ENCODE measurements at places on chromosomes 4 and X. TPM values are rescaled to one million over a fixed set of nuclear protein-coding genes. Genes with fewer than 3 reads are reported as not detected.
A peak's percentile ranks its signal among the peaks of the same experiment; 100 is the strongest.

The KLB gene
- not detected for total RNA-seq

DNA sequence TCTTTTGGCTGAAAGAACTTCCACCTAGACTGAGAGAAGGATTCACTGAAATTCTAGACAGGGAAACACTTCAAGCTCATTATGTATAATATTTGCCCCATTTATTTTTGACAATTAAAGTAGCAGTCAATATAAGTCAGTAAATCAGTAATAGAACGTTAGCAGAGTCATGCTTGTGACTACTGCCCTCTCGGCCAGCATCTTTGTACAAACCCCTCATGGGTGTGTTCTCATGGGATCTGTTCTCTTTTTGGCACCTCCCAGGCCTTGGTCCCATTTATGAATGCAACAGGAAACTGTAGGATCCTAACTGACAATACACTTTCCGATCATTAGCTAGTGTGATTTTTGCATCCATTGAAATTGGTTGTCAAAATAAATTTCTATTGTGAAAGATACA lies 2.9 kb downstream of the MSL3 start:
- H3K36me3 ChIP-seq, result peaks cover 43% of the 10 kb centered on the region
- H3K27me3 ChIP-seq, result peaks cover 10% of the 10 kb centered on the region
- H3K4me3 ChIP-seq, result peak overlapping the region; percentile 76
- peaks cover 45% of the 10 kb centered on the region for H3K4me1 ChIP-seq
- no peak for DNase-seq
- peak overlapping the region; percentile 88 for H3K27ac ChIP-seq

DNA sequence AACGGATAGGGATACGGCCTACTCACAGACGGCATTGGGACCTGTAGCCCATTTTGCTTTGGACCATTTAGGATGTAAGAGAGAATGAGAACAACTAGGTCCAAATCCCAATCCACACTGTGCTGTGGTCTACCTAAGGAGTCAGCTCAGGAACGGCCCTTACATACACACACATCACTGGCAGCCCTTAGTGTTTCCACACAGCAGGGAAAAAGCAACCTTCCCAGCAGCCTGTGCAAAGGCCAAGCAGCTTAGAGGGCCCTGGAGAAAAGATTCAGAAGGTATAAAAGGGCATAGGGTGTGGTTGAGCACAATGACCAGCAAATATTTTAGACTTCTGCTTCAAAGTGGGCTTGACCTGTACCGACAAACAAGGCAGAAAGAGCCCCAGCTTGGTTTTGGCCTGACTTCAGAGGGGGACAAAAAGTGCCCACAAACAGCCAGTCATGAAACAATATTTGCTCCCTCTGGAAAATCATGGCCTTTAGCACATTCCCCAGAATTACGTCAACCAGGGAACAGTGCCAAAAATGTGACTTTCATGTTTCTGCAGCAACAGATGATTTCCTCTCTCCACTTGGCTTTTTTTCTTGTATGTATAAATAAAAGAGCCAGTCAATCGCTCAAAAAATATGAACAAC lies 359.5 kb upstream of the FGF16 start:
- no peak for DNase-seq
- no peak overlapping the region for H3K4me3 ChIP-seq
- H3K27ac ChIP-seq, result no peak overlapping the region
- no peaks in the 10 kb centered on the region for H3K4me1 ChIP-seq
- H3K36me3 ChIP-seq, result no peaks in the 10 kb centered on the region

- no peak overlapping the region for H3K4me3 ChIP-seq
- H3K36me3 ChIP-seq, result no peaks in the 10 kb centered on the region
- H3K4me1 ChIP-seq, result no peaks in the 10 kb centered on the region
- H3K27ac ChIP-seq, result no peak overlapping the region
These were observed 1390.5 kb upstream of the TENM3 start for GRCh38 chr4:180852738-180853137.

The RS1 gene
- total RNA-seq, result not detected

The AKAP14 gene
- not detected for total RNA-seq

The ACSL4 gene
- 68.3 TPM for total RNA-seq

The HPGD gene
- 15.0 TPM for total RNA-seq

GRCh38 chrX:17185431-17185830 lies 189.6 kb upstream of the NHS start:
- H3K4me3 ChIP-seq, result no peak overlapping the region
- H3K27me3 ChIP-seq, result no peaks in the 10 kb centered on the region
- no peak for DNase-seq
- no peaks in the 10 kb centered on the region for H3K4me1 ChIP-seq

DNA sequence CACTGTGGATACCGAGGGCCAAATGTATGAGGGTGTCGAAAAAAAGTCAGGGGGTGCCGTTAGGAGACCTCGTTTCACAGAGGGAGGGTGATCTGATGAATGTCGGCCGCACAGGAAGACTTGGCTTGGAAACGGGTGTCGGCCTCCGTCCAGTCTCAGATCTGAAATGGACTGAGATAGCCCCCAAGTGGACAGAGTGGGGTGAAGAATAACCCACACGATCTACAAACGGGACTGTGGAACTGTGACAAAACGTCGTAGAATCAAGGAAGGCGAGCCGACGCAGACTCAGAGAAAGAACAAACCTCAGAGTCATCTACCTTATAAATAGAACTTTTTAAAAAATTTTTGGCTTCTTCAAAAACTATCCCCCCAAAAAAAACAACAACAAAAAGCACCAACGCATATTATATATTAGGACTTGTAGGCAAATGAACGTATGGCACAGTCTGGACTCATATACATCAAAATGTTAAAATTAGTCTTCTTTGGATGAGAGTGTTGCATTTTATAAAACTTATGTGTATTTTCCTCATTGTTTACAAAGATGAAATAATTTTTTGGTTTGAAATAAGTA lies 63.8 kb upstream of the IRF2 start:
- H3K36me3 ChIP-seq, result peaks cover 8% of the 10 kb centered on the region
- peak overlapping the region; percentile 95 for H3K27ac ChIP-seq
- no peaks in the 10 kb centered on the region for H3K27me3 ChIP-seq

DNA sequence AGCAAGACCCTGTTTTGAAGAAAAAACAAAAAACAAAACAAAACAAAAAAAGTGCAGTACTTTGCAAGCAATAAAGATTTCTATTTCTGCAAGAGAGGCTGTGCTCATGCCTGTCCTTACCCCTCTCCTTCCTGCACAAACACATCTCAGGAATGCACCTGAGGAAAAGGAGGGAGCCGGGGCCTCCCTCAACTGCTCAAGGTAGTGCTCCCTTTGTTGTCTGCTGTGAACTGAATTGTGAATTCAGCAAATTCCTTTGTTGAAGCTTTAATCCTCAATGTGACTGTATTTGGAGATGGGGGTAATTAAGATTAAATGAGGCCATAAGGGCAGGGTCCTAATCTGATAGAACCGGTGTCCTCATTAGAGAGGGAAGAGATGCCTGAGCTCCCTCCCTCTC lies 13.9 kb downstream of the FTSJ1 start:
- DNase-seq, result no peak
- H3K4me1 ChIP-seq, result no peaks in the 10 kb centered on the region
- no peak overlapping the region for H3K27ac ChIP-seq
- H3K36me3 ChIP-seq, result peaks cover 4% of the 10 kb centered on the region

DNA sequence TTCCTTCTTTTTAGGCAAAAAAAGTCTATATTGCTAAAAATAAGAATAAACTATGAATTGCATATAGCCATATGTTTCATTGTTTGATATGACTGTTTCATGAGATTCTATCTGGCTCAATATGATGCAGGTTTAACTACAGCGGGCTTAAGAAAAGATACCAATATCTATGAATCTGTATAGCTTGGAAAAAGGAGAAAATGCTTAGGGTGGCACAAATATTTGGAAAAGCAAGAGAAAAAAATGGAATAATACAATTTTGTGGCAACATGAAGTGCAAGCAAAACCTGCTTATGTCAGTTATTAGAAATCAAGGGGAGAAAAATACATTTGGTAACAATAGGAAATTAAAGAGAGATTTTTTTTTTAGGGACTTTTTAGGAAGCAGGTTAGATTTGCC lies 48.3 kb upstream of the NFKB1 start:
- no peak overlapping the region for H3K27ac ChIP-seq
- no peak for DNase-seq
- H3K36me3 ChIP-seq, result peaks cover 1% of the 10 kb centered on the region
- H3K27me3 ChIP-seq, result no peaks in the 10 kb centered on the region
- H3K4me3 ChIP-seq, result no peak overlapping the region

The FAM47E gene
- not detected for total RNA-seq

- no peaks in the 10 kb centered on the region for H3K4me1 ChIP-seq
- no peak overlapping the region for H3K4me3 ChIP-seq
- H3K36me3 ChIP-seq, result peaks cover 2% of the 10 kb centered on the region
- no peaks in the 10 kb centered on the region for H3K27me3 ChIP-seq
- no peak overlapping the region for H3K27ac ChIP-seq
These were observed 59.6 kb downstream of the KANTR start for GRCh38 chrX:53153581-53153980.

- peaks cover 4% of the 10 kb centered on the region for H3K36me3 ChIP-seq
- H3K27ac ChIP-seq, result no peak overlapping the region
- H3K4me1 ChIP-seq, result peaks cover 15% of the 10 kb centered on the region
- H3K27me3 ChIP-seq, result peaks cover 49% of the 10 kb centered on the region
- H3K4me3 ChIP-seq, result peak overlapping the region; percentile 33
These were observed 231.1 kb upstream of the ANXA3 start for GRCh38 chr4:78320349-78320935.

DNA sequence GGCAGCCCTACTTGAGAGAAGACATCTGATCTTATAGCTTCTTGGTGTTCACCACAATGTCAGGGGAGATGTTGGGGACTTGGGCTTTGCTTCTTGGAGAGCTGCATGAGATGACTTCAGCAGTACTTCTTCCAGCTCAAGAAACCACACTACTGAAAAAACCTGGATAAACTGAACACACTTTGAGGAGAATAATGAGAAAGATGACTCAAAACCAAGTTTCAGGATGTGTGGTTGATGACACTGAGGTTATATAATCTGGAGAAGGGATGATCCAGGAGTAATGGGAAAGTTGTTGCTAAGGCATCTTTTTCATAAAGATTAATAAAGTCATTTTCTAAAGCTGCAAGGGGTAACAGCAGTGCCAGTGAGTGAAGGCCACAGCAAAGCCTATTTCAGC lies 58.4 kb upstream of the PNPLA4 start:
- no peak overlapping the region for H3K4me3 ChIP-seq
- H3K27me3 ChIP-seq, result no peaks in the 10 kb centered on the region
- no peak overlapping the region for H3K27ac ChIP-seq

GRCh38 chr4:18441676-18442075 lies 420.1 kb upstream of the LCORL start:
- H3K36me3 ChIP-seq, result no peaks in the 10 kb centered on the region
- no peak overlapping the region for H3K4me3 ChIP-seq
- H3K27me3 ChIP-seq, result no peaks in the 10 kb centered on the region
- no peaks in the 10 kb centered on the region for H3K4me1 ChIP-seq

- peaks cover 6% of the 10 kb centered on the region for H3K27me3 ChIP-seq
- no peak overlapping the region for H3K4me3 ChIP-seq
- H3K27ac ChIP-seq, result no peak overlapping the region
- no peaks in the 10 kb centered on the region for H3K36me3 ChIP-seq
- H3K4me1 ChIP-seq, result no peaks in the 10 kb centered on the region
These were observed 145.7 kb upstream of the ADAMTS3 start for GRCh38 chr4:72714482-72715279.

- H3K36me3 ChIP-seq, result no peaks in the 10 kb centered on the region
- H3K27me3 ChIP-seq, result no peaks in the 10 kb centered on the region
- no peaks in the 10 kb centered on the region for H3K4me1 ChIP-seq
- H3K27ac ChIP-seq, result no peak overlapping the region
- H3K4me3 ChIP-seq, result no peak overlapping the region
These were observed 354.9 kb downstream of the RPA4 start for GRCh38 chrX:97238632-97239031.

DNA sequence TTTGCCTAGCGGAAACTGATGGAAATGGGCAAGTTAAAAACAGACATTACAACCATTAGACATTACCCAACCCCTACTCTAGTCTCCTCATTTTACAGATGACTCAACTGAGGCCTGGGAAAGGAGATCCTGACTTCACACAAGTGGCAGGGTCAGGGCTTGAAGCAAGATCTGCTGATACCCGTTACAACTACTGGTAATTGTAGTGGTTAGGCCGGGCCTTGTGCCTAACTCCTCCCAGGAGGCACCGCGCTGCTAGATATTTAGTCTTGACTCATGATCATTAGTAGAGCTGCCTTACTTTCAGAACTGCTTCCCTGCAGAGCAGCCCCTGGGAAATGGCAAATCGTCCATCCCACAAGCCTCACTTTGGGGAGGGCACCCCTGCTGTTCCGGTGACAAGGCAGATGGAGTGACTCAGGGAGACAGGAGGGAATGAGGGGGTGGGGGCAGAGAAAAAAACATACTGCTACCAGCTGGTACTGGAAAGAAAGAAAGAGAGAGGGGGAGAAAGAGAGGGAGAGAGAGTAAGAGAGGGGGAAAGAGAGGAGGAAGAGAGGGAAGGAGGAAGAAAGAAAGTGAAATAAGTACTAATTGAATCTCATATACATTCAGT lies 12.2 kb downstream of the ARHGEF6 start:
- peak; percentile 75 for DNase-seq
- H3K36me3 ChIP-seq, result peaks cover 29% of the 10 kb centered on the region
- peaks cover 55% of the 10 kb centered on the region for H3K4me1 ChIP-seq
- H3K27ac ChIP-seq, result peak overlapping the region; percentile 81

GRCh38 chrX:29876733-29877132 lies 338.6 kb upstream of the MAGEB2 start:
- no peaks in the 10 kb centered on the region for H3K36me3 ChIP-seq
- no peaks in the 10 kb centered on the region for H3K4me1 ChIP-seq
- no peak overlapping the region for H3K27ac ChIP-seq
- no peak for DNase-seq

DNA sequence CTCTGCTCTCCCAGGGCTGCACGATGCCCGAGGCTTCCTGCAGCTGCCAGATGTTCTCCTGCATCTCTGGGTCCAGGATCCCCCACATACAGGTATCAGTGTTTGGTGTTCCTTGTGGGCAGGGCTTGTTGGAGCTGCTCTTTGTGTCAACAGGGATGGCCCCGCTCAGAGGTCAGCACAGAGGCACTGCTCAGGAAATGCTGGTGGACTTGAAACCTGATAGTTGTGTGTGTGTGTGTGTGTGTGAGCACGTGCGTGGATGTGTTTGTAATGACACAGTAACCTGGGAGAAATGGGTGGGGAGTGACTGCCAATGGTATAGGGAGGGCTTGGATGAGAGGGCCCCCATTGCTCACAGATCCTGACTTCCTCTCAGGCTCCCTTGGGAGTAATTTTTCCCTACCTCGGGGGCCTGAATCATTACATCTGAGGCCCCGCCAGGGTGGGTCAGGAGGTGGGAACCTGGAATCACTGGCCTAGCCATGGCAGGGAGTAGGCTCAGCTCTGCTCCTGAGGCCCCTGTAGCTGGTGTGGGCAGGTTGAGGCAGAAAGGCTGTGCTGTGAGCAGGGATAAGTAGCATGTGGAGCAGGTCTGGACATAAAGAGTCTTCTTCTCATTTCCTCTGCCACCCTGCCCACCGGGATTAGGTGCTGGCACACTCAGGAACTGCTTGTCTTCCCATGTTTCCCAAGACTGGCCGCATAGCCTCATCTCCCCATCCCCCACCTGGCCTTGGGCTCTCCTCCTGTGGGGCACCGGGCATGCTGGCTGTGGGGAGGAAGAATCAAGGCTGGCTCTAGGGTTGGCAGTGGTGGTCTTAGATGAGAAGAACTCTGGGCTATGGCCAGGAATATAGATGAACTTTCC lies 2.5 kb upstream of the EFNB1 start:
- no peak for DNase-seq
- H3K4me3 ChIP-seq, result no peak overlapping the region
- peaks cover 7% of the 10 kb centered on the region for H3K27me3 ChIP-seq
- H3K27ac ChIP-seq, result no peak overlapping the region
- H3K36me3 ChIP-seq, result no peaks in the 10 kb centered on the region

- H3K4me3 ChIP-seq, result no peak overlapping the region
- H3K27ac ChIP-seq, result no peak overlapping the region
- peaks cover 10% of the 10 kb centered on the region for H3K36me3 ChIP-seq
- no peak for DNase-seq
These were observed 345.4 kb downstream of the PPP1R2C start for GRCh38 chrX:42432552-42432951.

All from activated CD8-positive, alpha-beta memory T cell treated with anti-CD3 and anti-CD28 coated beads, Interleukin-2, amount 10 ng/mL, durations not matched to agents 7 days and 5 days (primary cell).